Smooth muscle cell of the brain vasculature (primary cell): ENCODE measurements at places on chromosomes 4 and X.

DNA sequence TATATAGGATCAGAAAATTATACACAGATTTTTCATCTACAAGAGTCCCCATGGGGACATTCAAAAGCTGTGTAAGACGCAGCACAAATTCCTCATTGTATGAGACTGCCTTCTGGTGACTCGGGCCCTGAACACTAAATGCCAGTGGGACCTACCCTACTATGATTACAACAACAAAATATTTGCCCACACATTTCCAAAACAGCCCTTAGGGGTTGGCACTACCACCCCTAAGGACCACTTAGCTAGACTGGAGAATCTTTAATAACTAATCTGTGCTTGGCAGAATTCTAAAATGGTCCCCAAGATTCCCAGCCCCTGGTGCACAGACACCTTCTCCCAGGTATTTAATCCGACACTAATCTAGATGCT lies 29.1 kb downstream of the UCHL1 start:
- no peak for DNase-seq

- DNase-seq = no peak
These were observed 199.9 kb downstream of the GC start for GRCh38 chr4:71583971-71584370.

DNA sequence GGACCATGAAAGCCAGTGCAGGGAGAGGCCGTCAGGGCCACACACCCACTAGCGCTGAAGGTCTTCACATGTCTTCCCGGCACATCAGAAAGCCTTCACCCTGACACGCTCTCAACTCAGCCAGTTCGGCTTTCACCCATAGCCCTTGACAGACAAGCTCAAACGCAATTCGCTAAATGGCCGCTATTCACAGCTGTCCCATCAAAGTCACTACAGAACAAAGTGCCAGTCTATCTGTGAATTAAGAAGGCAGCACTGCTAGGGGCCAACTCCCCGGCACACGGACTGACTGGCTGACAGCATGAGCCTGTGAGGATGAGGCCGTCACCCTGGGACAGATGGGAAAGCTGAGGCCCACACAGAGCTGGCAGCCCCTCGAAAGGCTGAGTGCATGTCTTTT lies 45.7 kb downstream of the ACOX3 start:
- DNase-seq = no peak

DNA sequence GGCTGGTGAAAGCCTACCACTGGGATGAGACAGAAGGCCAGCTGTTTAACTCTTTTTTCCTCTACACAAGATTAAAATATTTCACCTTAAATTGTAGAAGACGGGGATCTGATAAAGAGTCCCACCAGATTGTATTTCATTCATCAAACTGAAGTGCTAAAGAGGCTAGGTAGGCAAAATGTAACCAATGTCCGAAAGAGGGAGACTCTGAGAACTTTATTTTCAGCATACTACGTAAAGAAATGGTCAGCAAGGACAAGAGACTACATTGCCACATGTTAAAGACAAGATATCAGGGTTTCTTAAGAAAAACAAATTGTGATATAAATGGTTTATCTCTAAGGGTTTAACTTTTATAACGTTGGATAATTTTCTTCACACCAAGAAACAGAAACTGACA lies 71.6 kb upstream of the INPP4B start:
- DNase-seq = no peak

- no peak for DNase-seq
These were observed 315.3 kb downstream of the PTTG2 start for GRCh38 chr4:38275331-38276100.

DNA sequence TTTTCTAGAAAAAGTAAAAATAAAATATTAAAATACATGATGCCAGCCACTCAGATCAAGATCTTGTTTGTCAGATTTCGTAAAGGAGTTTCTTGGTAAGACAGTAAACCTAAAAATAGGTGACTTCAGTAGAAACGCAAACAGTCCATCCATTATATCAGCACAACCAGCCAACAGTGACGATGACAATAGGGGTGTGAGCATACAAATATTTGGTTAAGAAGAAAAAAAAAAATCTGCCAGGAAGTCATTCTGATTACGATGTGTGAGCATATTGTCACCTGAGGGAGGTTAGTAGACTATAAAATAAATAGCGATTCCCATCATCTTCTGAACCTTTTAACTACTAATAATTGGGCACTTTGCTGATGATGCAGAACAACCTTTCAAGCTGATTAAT lies 37.6 kb downstream of the SLC7A11 start:
- DNase-seq = no peak

DNA sequence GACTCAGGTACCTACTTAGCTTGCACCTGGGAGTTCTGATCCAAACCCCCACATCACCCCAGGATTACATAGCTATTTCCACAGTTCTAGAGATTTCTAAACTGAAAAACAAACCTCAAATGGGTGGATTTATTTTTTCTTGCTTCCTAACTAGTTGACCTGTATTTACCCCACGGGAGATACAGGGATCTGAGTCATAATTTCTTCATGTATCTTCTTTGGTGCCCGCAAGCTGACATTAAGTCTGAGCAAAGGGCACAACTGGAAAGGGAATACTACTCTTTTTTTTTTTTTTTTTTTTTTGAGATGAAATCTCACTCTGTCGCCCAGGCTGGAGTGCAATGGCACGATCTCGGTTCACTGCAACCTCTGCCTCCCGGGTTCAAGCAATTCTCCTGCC lies 10.0 kb upstream of the ELOVL6 start:
- no peak for DNase-seq

DNA sequence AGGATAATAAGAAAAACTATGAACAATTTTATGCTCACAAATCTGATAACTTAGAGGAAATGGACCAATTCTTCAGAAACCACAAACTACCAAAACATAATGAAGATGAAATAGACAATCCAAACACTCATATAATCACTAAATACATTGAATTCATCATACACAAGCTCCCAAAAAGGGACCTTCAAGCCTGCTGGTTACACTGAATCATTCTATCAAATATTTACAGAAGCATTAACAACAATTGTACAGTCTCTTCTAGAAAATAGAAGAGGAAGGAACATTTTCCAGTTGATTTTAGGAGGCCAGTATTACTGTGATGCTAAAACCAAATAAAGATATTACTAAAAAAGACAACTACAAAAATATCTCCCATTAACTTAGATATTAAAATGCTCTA lies 88.3 kb downstream of the IL15 start:
- DNase-seq = no peak

- no peak for DNase-seq
These were observed 50.3 kb downstream of the ARHGAP10 start for GRCh38 chr4:147782087-147782781.

DNA sequence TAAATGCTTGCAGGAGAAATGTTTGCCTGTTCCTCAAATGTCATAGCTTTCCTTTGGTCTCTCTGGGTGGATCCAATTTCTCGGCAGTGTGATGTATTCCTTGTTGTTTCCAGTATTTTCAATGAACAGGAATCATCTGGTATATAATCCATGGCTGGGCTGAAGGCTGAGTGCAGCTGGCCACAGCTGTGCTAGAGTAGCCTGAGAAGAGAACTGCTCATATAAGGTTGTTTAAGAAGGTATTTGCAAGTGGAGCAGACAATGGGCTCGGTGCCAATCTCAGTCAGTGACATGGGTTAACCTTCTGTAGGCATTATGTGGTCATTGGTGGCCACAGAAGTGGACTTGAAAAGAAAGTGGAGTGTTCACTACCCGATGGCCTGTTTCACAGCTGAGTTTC lies 390.3 kb downstream of the SPRY1 start:
- peak; percentile 31 for DNase-seq

DNA sequence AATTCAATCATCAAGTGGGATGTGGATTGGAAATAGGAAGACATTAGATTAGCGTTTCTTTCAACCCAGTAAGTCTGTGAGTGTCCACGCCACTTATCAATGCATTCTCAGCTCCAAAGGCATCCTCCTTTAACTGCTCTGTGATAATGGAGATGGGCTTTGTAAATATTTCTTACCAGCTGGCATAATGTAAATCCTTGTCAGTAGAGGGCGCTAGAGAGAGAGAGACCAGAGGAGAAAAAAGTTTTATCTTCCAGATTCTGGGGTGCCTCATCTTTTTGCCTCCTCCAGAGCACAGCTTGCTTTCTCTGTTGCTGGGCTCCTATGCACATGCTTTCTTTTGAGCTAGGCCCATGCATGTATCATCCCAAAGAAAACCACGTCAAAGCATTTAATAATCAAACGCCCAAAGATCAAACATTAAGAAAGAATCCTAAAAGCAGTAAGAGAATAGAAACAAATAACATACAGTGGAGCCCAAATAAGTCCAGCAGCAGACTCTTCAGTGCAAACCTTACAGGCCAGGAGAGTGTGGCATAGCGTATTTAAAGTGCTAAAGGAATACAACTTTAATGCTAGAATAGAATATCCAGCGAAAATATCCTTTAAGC lies 9.6 kb upstream of the MTMR1 start:
- no peak for DNase-seq

DNA sequence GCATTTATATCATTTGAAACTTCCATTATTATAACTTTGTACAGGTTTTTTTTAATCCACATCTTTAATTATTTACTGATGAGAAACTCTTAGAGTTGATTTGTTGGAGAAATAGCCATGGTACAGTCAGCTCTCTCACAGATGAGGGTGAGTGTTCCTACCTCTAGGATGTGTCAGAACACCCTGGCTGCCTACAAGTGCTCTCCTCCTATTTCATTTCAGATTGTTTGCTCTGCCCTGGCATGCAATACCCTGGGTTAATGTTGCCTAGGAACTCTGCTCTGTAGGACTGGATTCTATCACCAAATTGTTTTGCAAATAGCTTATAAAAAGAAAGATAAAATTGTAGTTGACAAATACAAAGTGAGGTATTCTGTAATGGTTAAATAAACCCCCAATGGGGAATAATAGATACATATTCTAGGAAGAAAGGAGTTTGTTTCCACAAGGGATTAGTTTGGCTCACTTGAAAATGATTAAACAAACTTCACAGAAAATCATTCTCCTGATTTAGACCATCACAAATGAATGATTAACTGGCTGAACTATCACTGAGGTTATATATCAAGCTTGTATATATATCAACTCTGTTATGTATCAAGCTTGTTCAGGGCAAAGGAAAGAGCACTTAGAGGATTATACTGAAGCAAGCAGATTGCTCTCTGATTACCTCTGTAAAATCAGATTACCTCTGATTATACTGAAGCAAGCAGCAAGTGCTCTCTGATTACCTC lies 150.0 kb downstream of the PDE5A start:
- no peak for DNase-seq

- no peak for DNase-seq
These were observed 15.3 kb downstream of the HELQ start for GRCh38 chr4:83440148-83440814.

DNA sequence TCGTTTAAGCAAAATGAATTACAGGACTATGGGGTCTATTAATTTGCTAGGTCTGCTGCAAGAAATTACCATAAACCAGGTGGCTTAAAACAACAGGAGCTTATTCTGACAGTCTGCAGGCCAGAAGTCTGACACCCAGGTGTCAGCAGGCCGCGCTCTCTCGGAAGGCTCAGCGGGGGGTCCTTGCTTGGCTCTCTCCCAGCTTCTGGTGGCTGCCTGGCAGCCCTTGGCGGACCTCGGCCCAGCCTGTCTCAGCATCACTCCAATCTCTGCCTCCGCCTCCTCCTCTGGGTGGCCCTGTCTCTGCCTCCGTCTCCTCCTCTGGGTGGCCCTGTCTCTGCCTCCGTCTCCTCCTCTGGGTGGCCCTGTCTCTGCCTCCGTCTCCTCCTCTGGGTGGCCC lies 580.5 kb upstream of the FAT1 start:
- no peak for DNase-seq

GRCh38 chr4:55107054-55107453 lies 18.3 kb downstream of the KDR start:
- DNase-seq = no peak

DNA sequence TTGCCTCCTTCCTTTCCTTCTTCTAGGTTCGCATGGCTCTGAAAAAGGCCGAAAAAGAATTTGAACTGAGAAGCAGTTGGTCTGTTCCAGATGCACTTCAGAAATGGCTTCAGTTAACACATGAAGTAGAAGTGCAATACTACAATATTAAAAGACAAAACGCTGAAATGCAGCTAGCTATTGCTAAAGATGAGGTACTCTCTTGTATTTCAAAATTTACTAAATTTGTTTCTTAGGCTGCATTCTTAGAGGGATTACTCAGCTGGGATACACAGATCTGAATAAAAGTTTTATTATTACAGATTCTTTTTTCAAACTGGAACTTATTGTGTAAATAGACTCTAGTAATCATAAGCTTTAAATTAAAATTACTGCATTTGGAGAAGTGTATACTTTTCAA lies 146.9 kb downstream of the STIM2 start:
- no peak for DNase-seq
